ENCODE measurements at places on chromosomes 4 and X.

GRCh38 chr4:24910499-24910898 lies 2.3 kb downstream of the CCDC149 start:
- DNase-seq, result no peak

GRCh38 chrX:19639056-19639455 lies 123.7 kb upstream of the MAP3K15 start:
- DNase-seq, result no peak

- DNase-seq, result no peak
These were observed 172.0 kb downstream of the CFAP299 start for GRCh38 chr4:80507507-80507906.

- no peak for DNase-seq
These were observed 58.6 kb upstream of the MCF2 start for GRCh38 chrX:139766545-139766983.

DNA sequence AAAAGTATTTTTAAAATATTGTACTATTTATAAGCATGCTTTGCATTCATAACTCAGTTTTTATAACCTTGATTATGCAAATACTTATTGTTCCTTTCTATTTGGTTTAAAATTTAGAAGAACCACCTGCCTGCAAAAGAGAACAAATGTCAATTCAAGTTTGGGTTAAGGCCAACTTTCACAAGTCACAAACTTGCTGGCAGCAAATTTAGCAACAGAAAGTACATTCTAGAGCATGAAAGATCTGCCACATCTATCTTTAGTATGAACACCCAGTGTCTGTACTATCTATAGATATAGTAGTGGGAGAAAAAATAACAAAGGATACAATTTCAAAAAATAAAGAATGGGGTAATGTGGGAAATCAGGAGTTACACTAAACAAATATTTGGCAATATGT lies 1014.2 kb downstream of the C4orf33 start:
- DNase-seq, result no peak

- no peak for DNase-seq
These were observed 114.6 kb downstream of the ARHGAP10 start for GRCh38 chr4:147846318-147847155.

GRCh38 chr4:48879561-48880442 lies 26.8 kb downstream of the OCIAD2 start:
- DNase-seq, result no peak

DNA sequence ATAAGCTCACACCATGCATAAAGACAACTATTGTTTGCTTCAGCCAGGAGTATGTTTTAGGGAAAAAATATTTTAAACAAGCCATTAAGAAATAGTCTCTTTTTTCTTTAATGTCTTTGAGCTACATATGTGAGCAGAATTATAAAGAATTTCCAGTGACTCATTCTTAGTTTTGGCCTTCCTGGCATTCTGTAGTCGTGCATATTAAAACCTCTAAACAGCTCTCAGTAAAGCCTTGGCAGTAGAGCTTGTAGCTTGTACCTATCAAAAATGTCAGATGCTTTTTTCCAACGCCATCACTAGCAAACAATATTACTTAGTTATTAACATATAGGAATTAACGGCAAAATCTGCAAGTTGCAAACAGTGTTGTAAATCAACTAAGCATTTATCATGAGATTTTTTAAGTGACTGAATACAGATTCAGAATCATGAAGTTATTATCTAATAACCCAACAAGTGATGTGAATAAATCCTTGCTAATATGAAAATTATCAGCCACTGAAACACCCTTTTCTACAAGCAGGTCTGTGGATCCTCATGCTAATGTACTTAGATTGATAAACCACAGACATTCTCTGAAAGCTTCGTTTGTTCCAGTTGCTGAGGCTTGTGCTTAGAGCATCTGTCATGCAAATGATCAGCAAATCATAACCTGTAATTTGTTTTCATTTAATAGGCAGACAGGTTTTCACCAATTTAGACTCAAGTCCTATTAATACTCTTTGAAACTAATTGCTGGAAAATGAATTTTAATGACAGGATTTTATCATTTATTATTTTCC lies 412.0 kb upstream of the ATOH1 start:
- DNase-seq, result no peak

GRCh38 chr4:98469771-98470170 lies 188.6 kb downstream of the TSPAN5 start:
- DNase-seq, result no peak

- DNase-seq, result no peak
These were observed 94.7 kb upstream of the NAP1L5 start for GRCh38 chr4:88792268-88792781.

DNA sequence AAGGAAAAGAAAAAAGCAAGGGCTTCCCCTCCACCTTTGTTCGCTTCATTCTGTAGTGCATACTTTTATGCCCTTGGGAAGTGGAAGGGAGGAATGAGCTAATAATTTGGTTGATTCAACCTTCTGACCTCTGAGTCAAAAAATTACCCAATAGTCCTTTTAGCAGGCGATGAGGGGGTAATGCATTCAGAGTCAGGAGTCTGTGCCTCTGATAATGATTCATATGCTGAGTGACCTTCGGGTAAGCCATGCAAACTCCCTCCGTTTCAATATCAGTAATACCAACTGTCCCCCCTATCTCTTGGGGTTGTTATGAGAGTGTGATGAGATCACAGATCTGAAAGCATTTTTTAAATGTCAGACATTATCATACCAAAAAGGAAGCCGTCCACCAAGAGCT lies 41.6 kb upstream of the ACSL4 start:
- DNase-seq, result no peak

- DNase-seq, result no peak
These were observed 34.1 kb upstream of the RPS6KA3 start for GRCh38 chrX:20300822-20301221.

DNA sequence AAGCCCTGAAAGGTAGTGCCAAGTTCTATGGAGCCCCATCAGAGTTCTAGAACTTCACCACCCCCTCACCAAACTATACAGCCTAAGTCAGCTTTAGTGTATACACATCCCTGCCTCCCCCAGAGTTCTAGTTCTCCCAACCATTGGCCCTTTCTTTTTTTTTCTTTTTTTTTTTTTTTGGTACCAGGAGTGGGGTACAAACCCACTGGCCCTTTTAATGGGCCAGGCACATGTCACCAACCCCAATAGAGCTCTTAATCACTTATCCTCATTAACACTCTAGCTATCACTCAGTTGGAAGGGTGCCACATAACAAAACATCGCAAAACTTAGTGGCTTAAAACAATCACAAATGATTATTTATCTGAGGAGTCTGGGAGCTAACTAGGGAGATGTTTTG lies 588.6 kb downstream of the BCOR start:
- no peak for DNase-seq

DNA sequence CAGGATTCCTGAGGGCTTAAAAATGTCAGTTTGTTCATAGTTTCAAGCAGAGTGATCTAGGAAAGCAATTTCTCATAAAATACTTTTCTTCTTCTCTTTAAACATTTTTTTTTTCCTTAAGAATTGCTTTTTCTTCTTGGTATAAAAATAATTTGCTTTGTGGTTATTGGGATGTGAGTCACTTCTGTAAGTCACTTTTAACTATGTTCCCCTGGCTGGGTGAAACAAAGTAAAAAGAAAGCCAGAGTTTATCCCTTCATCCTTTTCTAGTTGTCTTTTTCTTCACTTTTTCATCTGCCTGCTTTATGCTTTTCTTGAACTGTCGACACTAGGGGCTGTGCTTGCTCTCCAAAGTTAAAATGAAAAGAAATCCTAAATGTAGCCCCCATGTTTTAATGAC lies 33.5 kb downstream of the ARSJ start:
- no peak for DNase-seq

- no peak for DNase-seq
These were observed 52.4 kb downstream of the MAPK10 start for GRCh38 chr4:86307432-86307831.

GRCh38 chrX:73267206-73267605 lies 52.6 kb upstream of the NAP1L2 start:
- no peak for DNase-seq

GRCh38 chr4:3430524-3430923 lies 11.2 kb upstream of the HGFAC start:
- DNase-seq, result no peak

- DNase-seq, result no peak
These were observed 137.9 kb upstream of the MAGEA10 start for GRCh38 chrX:152276277-152276676.

DNA sequence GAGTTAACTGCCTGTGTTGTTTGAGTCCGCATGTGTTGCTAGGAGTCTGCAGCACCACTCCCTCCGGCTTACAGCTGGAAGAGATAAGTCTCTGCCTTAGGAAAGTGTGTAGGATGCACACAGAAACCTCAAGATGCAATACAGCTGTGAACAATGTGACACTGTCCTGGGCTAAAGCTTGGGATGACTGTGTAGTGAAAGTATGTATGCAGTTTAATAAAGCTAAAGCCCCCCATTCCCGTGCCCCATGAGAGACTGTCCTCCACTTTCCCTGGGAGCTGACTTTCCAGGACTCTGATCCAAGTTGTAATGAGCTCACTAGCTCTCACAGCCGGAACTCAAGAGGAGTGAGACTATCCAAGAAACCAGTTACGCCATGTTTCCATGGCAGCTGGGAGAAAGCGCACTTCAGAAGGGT lies 156.6 kb upstream of the FTHL17 start:
- no peak for DNase-seq

- no peak for DNase-seq
These were observed 519.2 kb downstream of the RPA4 start for GRCh38 chrX:97402903-97403302.

- DNase-seq, result no peak
These were observed 70.8 kb downstream of the TBCK start for GRCh38 chr4:106245176-106245575.

- DNase-seq, result no peak
These were observed 169.4 kb downstream of the MAD2L1 start for GRCh38 chr4:119897260-119897659.

DNA sequence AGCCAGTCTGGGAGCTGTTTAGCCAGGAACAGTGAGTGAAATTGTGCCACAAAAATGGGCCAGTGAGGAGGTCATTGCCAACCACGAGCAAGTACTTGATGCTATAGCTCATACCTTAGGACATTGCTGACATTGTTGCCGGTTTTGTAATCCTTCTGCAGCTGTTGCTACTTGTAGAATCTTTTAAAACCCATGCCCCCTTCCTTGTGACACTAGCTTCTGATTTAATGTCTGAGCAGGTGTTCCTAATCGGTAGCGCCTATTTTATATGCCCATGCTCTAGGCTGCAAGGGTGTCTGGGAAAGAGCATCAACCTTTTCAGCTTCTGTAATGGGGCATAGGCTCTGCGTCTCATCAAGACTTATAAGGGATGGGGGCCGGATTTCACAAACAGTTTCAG lies 2.6 kb downstream of the POLA1 start:
- no peak for DNase-seq

GRCh38 chr4:38611676-38612075 lies 52.3 kb upstream of the KLF3 start:
- no peak for DNase-seq

DNA sequence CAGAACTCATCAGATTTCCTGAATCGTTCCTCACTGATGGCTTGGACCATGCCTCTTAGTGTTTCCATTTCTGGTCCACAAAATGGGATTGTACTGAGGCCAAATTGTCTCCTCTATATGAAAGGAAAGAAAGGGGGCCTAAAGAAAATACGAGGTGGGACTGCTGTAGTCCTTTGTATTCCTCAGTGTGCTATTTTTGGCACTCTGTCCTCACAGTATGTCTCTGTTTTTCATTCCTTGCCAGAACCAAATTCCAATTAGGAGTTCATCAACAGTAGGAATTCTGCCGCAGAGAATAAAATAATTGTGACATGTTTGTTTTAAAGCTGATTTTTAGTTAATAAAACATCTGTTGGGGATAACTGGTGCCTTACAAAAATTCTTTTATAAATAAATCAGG lies 515.7 kb downstream of the SMARCA1 start:
- no peak for DNase-seq

- DNase-seq, result no peak
These were observed 63.9 kb upstream of the HOPX start for GRCh38 chr4:56745042-56745441.

- DNase-seq, result no peak
These were observed 31.6 kb downstream of the CTBP1 start for GRCh38 chr4:1217366-1217765.

- no peak for DNase-seq
These were observed 16.0 kb downstream of the IGFBP7 start for GRCh38 chr4:57093845-57094831.

GRCh38 chr4:182258441-182259000 lies 15.3 kb downstream of the TENM3 start:
- no peak for DNase-seq

DNA sequence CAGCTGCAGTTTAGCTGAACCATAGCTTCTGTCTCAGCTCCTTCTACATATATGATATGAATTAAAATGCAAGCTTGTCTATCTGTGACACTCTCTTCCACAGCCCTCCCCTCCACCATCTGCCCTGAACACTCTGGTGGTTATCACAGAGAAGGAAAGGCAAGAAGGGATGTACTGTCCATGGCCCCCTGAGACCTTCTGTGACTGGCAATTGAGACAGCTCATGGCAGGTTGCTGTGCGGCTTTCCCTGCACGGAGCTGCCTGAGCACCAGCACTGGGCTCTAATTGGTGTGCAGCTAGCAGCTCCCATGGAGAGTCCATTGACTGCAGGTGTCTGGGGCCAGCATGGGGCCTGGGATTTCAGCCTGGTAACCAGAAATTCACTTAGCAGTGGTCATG lies 109.8 kb upstream of the ANXA3 start:
- peak; percentile 50 for DNase-seq

- no peak for DNase-seq
These were observed 40.4 kb upstream of the PROM1 start for GRCh38 chr4:16124232-16124631.

DNA sequence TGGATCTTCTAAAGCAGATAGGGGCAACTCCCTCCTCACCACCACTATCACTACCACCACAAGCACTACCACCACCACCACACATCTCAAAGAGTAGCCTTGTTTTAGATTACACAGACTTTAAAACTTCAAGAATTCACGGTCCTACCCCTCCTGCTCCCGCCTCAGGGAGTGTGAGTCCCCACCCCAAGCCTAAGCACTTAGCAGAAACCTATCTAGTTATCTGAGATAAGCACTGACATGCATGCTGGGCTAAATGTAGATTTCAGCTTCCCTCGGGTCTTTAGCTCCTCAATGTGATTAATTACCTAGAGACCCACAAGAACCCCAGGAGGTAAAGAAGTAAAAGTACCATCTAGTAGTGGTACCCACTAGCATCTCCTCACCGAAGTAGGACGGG lies 775 bp downstream of the AMOT start:
- DNase-seq, result no peak

DNA sequence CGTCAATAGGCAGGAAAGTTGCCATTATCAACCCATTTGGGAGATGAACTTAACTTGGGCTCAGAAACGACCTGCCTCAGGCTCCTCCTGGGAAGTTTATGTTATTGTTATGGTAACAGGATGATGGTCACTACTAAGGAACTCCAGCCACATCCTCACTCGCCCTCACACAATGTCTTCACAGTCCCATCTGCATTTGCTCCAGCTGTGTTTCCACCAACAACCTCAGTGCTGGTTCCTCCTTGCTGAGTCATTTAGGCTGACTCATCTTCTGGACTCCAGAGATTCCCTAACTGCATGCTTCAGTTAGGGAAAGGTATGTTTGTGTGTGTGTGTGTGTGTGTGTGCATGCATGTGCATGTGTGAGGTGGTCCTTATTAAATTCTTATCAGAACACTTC lies 293.4 kb upstream of the BOD1L1 start:
- no peak for DNase-seq
